Effector CD4-positive, alpha-beta T cell (primary cell): ENCODE measurements at places on chromosomes 5 and 9.

- DNase-seq, result no peak
Observed at GRCh38 chr5:33032271-33033070, 321.4 kb downstream of the NPR3 start.

DNA sequence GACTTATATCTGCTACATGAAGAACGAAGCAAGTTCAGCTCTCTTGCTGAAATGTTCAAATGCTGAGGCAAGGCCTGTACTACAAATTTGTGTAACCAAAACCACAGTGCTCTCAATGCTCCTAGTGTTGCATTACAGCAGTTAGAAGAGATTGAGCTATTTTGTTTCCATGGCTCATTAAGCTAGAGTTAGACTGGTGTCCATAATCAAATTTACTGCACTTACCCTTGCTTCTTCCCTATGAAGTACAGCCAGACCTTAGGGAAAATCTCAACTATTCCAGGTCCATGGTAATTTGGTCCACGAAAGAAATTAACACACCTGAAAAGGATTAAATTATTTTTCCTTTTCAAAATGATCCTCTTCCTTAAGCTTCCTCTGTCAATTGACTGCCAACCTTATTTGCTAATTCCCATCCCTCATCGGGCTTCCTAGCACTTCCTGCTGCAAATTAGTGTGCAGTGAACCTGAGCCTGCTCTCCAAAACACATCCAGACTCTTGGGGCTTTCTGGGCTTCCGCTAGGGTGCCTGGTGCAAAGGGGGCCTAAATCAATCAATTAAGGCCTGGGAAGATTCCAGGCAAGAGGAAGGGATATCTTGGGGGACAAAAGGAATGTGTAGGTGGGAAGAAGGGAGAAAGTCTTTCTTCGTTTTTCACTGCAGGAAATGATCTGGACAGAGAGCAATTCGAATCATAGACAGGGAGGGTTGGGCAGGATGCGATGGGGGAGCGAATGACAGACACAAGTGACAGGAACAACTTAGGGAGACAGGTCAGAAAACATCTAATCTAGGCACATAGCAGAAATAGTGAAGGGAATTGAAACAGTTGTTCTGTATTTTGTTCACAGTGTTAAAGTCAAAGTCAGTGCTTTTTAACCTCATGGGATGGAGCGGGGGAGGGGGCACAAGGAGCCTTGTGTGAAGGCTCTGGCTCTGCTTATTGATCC lies 542.4 kb downstream of the RAB3C start:
- DNase-seq, result no peak

DNA sequence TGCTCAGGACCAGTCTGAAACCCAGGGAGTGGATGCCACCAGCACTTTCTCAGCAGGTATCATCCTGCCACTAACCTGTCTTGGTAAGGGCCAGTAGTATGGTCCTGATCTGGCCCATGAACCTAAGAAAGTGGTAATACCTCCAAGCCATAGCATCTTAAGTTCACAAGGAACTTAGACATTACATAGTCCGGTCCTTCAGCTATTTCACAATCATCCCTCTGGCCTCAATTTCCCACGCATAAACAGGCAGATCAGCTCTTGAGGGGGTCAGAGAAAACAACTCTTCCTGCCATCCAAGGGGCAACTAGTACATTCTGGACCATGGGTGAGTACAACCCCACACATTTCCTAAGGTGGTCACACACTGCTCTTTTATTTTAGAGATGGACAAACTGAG lies 88.2 kb downstream of the PPIC start:
- DNase-seq, result no peak

DNA sequence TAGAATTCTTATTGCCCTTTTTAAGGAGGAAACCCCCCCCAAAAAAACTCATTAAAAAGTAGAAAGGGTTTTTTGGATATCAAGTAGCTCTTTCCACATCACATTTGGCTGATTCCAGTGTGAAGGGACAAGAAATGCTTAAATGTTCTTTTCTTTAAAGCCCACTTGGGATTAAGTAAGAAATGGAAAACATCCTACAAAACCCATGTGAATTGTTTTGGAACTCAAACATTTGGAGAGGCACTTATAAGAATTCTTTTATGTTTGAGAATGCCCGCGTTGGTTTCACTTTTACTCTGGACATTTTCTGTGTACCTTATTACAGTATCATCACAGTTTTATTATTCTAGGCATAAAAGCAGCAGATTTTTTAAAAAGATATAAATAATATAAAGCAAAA lies 301.1 kb upstream of the ACTBL2 start:
- DNase-seq, result no peak

- DNase-seq, result no peak
Observed at GRCh38 chr5:16459451-16459850, 6.1 kb downstream of the ZNF622 start.

DNA sequence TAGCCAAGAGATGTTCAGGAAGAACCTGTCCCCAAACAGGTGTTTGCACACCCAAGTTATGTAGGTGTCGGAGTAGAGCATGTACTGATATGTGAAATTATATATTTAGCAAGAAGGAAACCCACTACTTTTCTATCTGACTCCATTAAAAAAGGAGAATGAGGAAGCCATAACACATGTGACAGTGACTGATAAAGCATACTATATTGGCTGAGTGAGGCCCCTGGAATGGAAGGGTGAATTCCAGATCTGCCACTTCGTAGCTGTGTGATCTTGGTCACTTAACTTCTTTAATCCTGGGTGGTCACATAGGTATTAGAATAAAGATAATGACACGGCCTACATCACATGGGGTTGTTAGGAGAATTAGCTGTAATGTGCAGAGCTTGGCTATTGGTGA lies 116.0 kb upstream of the MAN2A1 start:
- no peak for DNase-seq
